ENCODE measurements at places on chromosomes 11 and 22.
A peak's percentile ranks its signal among the peaks of the same experiment; 100 is the strongest.

DNA sequence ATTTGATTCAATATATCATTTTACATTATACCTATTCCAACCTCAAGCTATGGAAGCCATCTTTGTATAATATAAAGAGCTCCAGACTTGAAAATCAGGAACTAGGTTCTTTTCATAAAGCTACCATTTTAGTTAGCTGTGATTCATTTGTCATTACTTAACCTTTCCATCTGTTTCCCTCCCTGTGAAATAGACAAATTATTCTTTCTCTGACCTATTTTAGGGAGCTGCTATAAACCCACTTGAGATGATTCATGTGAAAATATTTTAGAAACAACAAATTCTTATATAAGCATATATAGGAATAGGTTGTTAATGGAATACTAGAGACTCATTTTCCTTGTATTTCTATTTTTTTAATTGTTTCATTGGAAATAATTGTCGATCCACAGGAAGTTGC is 1012.1 kb downstream of the OPCML start:
- no peak for DNase-seq

- DNase-seq, result no peak
Observed at GRCh38 chr11:123479048-123479837, 49.2 kb downstream of the GRAMD1B start.

- no peak for DNase-seq
Observed at GRCh38 chr11:67352546-67353316, 615 bp downstream of the POLD4 start.

DNA sequence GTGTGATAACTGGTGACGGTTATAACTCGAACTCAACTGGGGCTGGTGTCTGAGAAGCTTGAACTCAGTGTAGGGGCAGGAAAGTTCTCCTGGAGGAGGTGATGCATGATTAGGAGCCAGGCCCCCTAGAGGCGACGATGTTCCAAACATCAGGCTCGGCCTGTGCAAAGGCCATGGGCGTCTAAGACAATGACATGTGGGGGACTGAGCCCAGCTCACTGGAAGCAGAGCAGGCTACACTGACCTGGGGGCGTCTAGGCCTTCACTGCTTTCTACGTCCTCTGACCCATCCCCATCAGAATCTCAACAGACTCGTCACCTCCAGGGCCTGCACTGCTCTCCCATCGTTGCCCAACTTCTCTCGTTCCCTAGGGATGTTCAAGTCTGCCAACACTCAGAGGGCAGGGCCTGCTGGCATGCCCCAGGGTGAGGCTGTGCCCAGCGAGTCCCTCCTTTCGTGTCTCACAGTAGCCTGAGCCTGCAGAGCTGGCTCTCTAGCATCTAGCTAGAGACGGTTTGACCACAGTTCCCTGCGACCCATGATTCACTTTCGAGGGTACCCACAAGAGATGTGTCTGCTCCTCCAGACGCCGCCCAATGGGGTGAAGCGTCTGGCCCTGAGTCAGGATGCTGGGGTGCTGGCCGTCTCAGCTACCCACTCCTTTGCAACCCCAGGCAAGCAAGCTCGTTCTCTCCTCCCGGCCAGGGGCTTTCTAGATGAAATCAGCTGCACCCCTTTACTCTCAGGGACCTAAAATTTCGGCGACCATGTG is 1.1 kb upstream of the ATG16L2 start:
- DNase-seq, result peak; percentile 50

GRCh38 chr11:34827228-34827627 is 89.0 kb downstream of the APIP start:
- no peak for DNase-seq

All from NCI-H774 (cell line).